ENCODE measurements at places on chromosomes 4 and X.

DNA sequence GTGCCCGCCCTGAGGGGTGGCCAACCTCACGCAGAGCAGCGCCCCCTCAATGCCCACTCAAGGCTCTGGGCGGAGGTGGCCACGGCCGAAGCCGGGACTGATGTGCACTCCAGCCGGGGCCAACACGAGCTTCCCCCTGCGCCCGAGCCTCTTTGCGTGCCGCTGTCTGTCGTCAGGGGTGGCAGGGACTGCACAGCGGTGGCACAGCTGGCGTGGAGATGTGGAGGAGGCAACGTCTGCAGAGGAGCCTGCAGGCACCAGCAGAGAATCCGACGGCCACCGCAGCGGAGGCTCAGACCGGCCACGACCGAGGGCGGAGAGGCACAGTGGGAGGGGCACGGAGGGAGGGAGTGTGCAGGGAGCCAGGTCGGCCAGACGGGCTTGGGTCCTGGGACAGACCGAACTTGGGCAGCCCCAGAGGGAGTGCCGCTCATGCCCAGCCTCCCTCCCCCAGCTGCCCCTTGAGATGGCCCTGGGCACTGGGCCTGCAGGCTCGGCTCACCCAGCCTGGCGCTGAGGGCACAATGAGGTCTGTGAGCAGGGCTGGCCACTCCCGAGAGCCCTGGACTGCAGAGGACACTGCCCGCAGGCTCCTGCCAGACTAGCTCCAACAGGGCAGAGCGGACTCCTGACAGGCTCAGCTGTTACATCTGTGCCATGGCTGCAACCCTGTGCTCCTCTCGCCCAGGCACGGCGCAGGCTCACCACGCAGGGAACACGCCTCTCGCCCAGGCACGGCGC is 46.5 kb upstream of the CPLX1 start:
- no peak for DNase-seq

DNA sequence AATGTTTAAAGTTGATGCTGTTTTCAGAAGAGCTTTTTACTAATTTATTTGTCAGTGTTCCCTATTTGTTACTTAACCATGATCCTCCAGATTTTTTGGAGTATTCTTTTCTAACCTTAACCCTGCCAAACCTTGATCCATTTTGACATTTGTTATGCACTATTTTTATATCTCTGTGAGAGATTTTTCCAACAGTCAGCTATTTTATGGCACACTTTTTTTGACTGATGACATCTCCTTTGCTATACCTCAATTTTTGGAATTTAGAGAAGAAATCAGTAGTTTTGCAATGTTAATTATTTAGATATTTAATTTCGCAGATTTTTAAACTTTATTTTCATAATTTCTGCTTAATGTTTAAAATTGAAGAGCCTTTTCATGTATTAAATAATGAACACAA is 66.0 kb downstream of the CPEB2 start:
- no peak for DNase-seq

DNA sequence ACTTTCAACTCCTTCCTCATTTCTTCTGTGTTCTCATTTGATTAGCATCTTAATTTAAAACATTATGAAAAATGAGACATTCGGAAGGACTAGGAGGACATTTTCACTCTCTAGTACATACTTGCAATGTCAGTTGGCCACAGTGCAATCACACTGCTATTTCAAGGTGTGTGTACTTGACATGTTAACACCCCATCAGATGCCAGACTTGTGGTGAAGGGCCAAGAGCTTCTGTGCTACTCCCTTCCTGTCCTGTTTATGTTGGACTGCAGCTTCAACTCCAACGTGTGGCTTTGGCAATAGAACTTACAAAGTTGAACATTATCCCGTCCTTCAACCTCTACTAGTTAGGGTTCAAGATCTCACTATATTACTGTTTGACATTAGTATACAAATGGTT is 221.0 kb downstream of the PALLD start:
- DNase-seq: no peak

GRCh38 chr4:2024683-2025082 is 15.9 kb upstream of the NELFA start:
- no peak for DNase-seq

DNA sequence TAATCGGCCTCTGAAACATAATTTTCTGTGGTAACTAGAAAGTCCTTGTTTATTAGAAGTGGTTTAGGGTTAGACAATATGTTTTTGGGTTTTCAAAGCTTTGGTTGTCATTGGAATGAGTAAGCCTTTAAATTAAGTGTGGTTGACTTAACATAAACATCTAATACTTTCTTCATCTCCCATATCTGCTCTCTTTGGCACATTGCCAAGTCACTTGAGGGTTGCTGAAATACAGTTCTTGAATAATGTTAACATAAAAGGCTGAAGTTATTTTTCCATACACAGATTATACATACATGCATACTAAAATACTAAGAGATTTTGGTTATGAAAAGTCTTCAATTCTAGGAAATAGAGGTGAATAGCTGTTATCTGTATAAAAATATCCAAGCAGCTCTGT is 241.7 kb upstream of the BMP3 start:
- DNase-seq: no peak

GRCh38 chrX:114619874-114620273 is 36.0 kb downstream of the HTR2C start:
- no peak for DNase-seq

DNA sequence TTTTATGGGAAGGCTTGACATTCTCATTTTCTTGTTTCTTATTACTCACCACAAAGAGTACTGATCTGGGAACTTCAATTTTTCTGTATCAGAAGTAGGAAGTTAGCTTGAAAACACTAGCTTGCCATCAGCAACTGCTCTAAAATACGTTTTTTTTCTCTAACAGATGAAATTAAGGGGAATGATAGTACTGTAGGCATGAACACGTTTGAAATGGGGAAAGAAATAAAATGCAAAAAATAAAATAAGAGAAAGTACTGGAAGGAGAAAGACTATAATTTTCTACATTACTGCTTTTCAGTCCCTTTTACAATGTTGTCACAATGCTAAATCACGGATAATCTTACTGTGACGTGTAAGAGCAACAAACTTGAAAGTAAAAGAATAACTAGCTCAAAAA is 1.5 kb downstream of the RADX start:
- no peak for DNase-seq

GRCh38 chr4:185304944-185305690 is 90.6 kb downstream of the LRP2BP start:
- no peak for DNase-seq

DNA sequence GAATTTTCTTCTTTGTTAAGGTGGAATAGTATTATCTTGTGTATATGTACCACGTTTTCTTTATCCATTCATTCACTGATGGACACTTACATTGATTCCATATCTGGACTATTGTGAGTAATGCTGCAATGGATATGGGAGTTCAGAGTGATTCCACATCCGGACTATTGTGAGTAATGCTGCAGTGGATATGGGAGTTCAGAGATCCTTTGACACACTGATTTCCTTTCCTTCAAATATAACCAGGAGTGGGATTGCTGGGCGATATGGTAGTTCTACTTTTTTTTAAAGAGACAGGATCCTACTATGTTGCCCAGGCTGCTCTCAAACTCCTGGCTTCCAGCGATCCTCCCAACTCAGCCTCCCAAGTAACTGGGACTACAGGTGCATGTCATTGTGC is 12.1 kb downstream of the TMEM156 start:
- DNase-seq: no peak

DNA sequence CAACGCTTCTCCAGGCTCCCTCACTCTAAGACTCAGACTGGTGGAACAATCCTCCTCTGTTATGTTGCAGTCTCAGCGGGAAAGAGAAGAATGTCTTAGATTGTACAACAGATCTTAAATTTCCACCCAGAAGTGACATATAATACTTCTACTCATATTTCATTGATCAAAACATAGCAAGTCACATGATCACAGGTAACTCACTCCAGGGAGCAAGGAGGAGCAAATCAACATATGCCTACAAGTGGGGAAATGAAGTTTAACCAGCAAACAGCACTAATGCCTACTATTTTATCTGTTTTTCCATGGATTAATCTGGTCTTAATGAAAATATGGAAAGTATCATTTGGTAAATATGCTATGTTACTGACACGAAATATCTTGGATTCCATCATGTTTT is 819.8 kb downstream of the CCSER1 start:
- DNase-seq: no peak

GRCh38 chr4:89266128-89266527 is 41.5 kb downstream of the GPRIN3 start:
- no peak for DNase-seq

DNA sequence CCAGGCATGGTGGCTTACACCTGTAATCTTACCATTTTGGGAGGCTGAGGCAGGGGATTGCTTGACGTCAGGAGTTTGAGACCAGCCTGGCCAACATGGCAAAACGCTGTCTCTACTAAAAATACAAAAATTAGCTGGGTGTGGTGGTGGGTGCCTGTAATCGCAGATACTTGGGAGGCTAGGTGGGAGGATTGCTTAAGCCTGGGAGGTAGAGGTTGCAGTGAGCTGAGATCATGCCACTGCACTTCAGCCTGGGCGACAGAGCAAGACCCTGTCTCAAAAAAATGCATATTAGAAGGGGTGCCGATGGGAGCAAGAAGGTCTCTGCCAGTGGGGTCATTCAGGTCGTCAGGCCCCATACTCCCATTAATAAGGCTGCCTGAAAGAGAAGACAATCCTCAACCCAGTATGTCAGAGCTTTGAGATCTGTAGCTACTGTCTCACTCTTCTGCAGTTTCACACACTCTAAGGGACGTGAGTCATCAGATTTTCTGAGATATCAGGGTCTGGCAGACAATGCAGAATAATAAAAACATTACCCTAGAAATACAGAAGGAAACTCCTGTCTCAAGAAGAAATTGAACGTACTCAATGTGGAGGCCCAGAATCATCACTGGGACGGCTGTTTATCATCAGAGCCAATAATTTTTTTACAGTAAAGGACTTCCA is 176.7 kb upstream of the FAT1 start:
- DNase-seq: no peak

DNA sequence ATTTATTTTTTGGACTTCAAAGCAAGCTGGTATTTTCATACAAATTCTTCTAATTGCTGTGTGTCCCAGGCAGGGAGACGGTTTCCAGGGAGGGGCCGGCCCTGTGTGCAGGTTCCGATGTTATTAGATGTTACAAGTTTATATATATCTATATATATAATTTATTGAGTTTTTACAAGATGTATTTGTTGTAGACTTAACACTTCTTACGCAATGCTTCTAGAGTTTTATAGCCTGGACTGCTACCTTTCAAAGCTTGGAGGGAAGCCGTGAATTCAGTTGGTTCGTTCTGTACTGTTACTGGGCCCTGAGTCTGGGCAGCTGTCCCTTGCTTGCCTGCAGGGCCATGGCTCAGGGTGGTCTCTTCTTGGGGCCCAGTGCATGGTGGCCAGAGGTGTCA is 15.3 kb downstream of the FGFR3 start:
- DNase-seq: no peak

DNA sequence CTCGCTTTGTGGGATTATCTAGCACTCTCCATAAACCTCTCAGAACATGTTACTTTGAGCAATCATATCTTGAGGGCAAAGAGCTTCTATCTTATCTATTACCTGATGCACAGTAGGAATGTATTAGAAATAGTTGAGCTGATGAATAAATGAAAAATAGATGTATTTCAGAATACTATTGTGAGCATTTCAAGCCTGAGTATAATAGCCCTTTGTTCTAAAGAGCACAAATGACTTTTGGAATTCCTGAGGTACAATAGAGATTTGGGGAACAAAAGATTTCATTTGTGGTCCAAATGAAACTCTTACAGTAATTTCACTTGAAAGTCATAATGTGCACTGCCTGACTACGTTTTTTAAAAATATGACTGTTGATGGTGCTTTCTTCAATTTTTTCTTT is 159.5 kb downstream of the UGT8 start:
- no peak for DNase-seq

GRCh38 chr4:80202190-80202711 is 4.9 kb downstream of the PRDM8 start:
- DNase-seq: peak; percentile 62

- DNase-seq: peak; percentile 2
These were observed 30.4 kb downstream of the PGRMC1 start for GRCh38 chrX:119266364-119266995.

GRCh38 chrX:44891642-44892041 is 18.7 kb downstream of the KDM6A start:
- DNase-seq: no peak

DNA sequence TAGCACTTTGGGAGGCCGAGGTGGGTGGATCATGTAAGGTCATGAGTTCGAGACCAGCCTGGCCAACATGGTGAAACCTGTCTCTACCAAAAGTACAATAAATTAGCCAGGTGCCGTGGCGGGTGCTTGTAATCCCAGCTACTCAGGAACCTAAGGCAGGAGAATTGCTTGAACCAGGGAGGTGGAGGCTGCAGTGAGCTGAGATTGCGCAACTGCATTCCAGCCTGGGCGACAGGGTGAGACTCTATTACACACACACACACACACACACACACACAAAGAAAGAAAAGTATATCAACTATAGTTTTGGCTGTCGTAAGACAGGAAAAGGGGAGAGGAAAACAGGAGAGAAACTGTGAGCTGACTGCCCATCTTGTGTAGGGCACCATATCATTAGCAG is 171.7 kb downstream of the ADAMTS3 start:
- no peak for DNase-seq

DNA sequence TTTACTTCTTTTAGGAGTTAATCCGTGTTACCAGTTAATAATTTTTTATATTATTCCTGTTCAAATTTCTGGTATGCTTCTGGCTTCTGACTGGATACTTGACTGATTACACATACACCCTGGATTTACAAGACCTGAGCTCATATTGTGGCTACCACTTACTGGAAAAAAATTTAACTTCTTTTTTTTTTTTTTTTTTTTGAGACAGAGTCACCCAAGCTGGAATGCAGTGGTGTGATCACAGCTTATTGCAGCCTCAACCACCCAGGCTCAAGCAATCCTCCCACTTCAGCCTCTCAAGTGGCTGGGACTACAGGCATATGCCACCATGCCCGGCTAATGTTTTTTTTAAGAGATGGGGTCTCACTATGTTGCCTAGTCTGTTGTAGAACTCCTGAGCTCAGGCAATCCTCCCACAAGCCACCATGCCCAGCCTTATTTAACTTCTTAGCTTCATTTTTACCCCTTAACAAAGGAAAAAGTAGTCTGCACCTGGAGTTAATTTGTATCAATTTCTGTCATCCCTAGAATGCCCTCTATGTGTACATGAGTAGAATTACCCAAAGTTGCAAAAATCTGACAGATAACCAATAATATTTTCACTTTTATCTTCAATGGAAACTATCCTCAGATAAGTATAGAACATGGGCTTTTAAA is 50.3 kb downstream of the TMEM165 start:
- no peak for DNase-seq

DNA sequence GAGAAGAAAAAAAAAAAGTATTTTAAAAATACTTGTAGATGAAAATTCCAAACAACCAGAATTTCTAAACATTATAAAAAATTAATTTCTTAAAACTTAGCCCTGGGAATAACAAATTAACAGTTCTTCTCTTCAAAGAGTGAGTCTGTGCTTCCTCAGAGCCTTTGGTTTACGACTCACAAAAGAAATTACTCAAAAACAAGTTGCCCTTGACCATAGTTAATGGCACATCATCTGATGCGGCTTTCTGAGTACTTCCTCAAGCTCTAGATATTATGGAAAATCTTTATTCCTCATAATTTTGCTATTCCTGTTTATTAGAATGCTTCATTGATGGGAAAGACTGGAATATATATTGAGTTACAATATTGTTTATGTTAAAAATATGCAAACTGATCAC is 23.7 kb downstream of the TAPT1 start:
- no peak for DNase-seq

Measured in stimulated activated CD8-positive, alpha-beta memory T cell treated with anti-CD3 and anti-CD28 coated beads, Interleukin-12 subunit alpha, Interleukin-12 subunit beta, amount 100 ng/mL, for 1 hour (primary cell).